ENCODE measurements at places on chromosomes 11 and 22.

GRCh38 chr11:1739576-1739975 is 10.8 kb downstream of the IFITM10 start:
- H3K27me3 ChIP-seq: no peaks in the 10 kb centered on the region
- H3K36me3 ChIP-seq: no peaks in the 10 kb centered on the region
- H3K27ac ChIP-seq: no peak overlapping the region

- H3K4me3 ChIP-seq: no peak overlapping the region
- no peaks in the 10 kb centered on the region for H3K36me3 ChIP-seq
- no peak overlapping the region for H3K27ac ChIP-seq
- H3K4me1 ChIP-seq: no peaks in the 10 kb centered on the region
Measured at GRCh38 chr11:68969386-68969785, 11.4 kb downstream of the MRGPRD start.

DNA sequence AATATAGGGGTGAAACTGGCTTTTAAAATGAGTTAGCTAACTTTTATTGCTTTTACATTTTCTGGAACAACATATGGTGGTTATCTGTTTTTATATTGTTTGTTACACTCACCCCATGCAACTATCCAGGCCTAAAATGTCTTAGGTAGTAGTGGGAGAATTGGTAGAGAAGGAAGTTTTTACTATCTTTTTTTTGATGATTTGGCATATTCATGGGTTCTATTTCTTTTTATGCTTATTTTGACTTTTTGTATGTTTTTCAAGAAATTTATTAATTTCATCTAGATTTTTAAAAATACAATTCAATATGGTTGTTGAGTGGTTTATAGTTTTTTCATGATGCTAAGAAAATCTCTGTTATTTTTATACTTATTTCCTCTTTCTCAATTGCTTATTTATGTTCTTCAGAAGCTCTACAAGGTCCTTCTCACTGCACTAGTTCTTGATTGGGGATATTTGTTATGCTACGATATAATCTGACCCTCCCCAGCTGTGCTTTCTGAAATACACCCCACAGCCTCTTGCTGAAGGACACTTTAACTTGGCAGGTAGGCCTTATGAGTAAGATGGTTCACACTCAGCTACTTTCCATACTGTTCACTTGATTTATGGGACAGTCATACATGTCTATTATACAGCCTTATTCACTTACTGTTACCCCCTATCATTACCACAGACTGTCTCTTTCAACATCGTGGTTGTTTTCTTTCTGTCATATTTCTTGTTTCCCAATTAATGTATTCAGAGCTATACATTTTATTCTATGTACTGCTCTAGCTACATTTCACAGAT is 431.2 kb downstream of the METTL15 start:
- DNase-seq: no peak
- H3K36me3 ChIP-seq: no peaks in the 10 kb centered on the region
- H3K27ac ChIP-seq: no peak overlapping the region
- no peaks in the 10 kb centered on the region for H3K4me1 ChIP-seq
- H3K27me3 ChIP-seq: no peaks in the 10 kb centered on the region
- H3K4me3 ChIP-seq: no peak overlapping the region

- H3K27ac ChIP-seq: no peak overlapping the region
- no peaks in the 10 kb centered on the region for H3K4me1 ChIP-seq
- DNase-seq: no peak
- H3K36me3 ChIP-seq: no peaks in the 10 kb centered on the region
Measured at GRCh38 chr11:18063125-18063524, 17.1 kb upstream of the TPH1 start.

DNA sequence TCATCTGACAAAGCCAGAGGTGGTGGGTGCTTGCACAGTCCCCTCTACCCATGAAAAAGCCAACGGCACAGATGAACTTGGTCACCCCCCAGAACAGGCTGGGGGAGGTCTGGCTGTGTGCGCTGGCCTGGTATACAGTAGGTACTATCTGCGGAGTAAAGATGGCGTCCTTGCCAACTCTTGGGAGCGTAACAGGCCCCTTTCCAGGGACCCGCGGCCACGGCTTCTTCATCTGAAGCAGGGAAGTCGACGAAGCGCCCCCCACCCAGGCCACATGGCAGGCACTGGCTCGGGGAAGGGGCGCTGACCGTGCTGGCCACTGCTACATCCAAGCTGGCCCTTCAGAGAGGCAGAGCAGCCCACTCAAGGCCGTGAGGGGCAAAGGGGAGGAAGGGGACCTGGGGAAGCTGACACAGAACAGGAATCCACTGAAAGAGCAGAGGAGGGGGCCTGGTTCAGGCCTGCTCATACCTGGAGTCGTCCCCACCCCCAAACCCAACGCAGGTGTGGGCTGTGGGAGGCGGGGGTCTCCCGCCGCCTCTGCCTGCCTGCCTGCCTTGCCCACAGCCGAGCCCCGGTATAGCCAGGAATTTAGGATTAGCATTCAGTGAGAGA is 75.7 kb downstream of the CELSR1 start:
- no peak overlapping the region for H3K4me3 ChIP-seq
- no peak for DNase-seq
- no peaks in the 10 kb centered on the region for H3K27me3 ChIP-seq
- no peaks in the 10 kb centered on the region for H3K4me1 ChIP-seq
- H3K36me3 ChIP-seq: no peaks in the 10 kb centered on the region

GRCh38 chr22:47783433-47784366 is 1021.2 kb downstream of the TBC1D22A start:
- DNase-seq: peak; percentile 69
- no peaks in the 10 kb centered on the region for H3K4me1 ChIP-seq
- no peaks in the 10 kb centered on the region for H3K27me3 ChIP-seq
- H3K4me3 ChIP-seq: no peak overlapping the region
- H3K27ac ChIP-seq: no peak overlapping the region

DNA sequence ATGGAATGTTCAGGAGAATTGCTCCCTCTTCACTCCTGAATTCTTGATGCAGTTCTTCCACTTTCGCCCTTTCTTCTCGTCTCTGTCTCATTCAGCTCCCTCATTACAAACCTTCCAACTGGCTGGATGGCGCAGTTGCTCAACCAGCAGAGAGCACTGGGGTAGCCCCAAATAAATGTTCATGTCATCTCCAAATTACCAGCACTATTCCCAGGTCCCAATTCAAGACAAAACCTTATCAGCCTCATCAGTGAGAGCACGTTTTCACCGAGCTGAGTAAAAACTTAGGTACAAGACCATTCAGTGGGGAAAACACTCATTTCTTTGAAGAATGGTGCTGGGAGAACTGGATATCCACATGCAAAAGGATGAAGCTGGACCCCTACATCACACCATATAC is 120.0 kb downstream of the MED15 start:
- H3K4me3 ChIP-seq: no peak overlapping the region
- H3K36me3 ChIP-seq: no peaks in the 10 kb centered on the region
- no peaks in the 10 kb centered on the region for H3K27me3 ChIP-seq

DNA sequence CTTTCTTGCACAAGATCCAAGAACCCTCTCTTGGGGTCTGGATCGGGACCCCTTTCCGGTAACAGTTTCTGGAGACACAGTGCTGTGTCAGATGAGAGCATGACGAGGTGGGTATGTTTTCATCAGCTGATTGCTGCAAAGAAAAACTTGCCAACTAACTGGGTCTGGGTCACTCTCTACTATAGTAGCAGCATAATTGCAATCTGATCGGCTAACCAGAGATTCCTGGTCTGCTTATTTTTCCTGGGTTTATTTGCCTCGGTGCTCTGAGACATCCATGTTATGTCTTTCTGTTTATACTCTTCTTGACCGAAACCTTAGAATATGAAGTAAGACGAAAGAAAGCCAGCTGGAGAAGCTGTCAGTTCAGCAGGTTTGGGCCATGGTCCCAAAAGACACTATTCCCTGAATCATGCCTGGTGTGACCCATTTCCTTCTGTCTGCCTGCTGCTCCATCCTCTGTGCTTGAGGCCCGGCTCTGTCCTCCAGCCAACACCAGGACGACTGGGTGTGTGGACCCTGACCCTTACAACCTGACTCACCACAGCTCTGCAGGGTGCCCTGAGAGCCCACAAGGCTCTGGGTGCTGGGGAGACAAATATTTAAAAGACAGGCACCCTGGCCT is 24.1 kb upstream of the CLMP start:
- H3K27me3 ChIP-seq: no peaks in the 10 kb centered on the region
- H3K4me1 ChIP-seq: no peaks in the 10 kb centered on the region
- no peak overlapping the region for H3K27ac ChIP-seq
- no peaks in the 10 kb centered on the region for H3K36me3 ChIP-seq

- H3K27me3 ChIP-seq: no peaks in the 10 kb centered on the region
- no peak overlapping the region for H3K27ac ChIP-seq
- no peak overlapping the region for H3K4me3 ChIP-seq
- H3K36me3 ChIP-seq: no peaks in the 10 kb centered on the region
- H3K4me1 ChIP-seq: no peaks in the 10 kb centered on the region
Measured at GRCh38 chr11:75654314-75654713, 14.5 kb downstream of the MAP6 start.

GRCh38 chr11:79330651-79331050 is 110.2 kb downstream of the TENM4 start:
- no peaks in the 10 kb centered on the region for H3K36me3 ChIP-seq
- H3K4me3 ChIP-seq: no peak overlapping the region
- DNase-seq: no peak
- no peaks in the 10 kb centered on the region for H3K4me1 ChIP-seq
- no peak overlapping the region for H3K27ac ChIP-seq

- no peak overlapping the region for H3K27ac ChIP-seq
- H3K4me3 ChIP-seq: no peak overlapping the region
- DNase-seq: no peak
- H3K27me3 ChIP-seq: no peaks in the 10 kb centered on the region
- no peaks in the 10 kb centered on the region for H3K4me1 ChIP-seq
Measured at GRCh38 chr11:12592283-12592682, 81.9 kb upstream of the TEAD1 start.

DNA sequence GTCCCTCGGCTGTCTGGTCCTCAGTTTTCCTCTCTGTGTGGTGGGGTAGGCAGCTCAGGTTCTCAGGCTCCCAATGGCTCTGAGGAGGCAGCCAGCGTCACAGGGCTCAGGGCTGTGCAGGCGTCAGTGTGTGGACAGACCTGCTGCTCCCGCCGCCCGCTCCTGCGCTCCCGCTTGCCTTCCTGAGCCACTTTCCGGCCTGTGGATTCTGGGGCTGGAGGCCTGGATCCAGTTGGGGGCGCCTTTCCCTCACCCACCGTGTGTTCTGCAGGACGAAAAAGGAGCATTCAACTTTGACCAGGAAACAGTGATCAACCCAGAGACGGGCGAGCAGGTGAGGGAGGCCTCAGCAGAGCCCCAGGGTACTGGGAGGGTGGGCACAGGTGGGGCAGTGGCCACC is 14.7 kb downstream of the DPP3 start:
- no peaks in the 10 kb centered on the region for H3K27me3 ChIP-seq
- no peaks in the 10 kb centered on the region for H3K4me1 ChIP-seq
- DNase-seq: no peak
- H3K36me3 ChIP-seq: no peaks in the 10 kb centered on the region
- H3K27ac ChIP-seq: no peak overlapping the region

DNA sequence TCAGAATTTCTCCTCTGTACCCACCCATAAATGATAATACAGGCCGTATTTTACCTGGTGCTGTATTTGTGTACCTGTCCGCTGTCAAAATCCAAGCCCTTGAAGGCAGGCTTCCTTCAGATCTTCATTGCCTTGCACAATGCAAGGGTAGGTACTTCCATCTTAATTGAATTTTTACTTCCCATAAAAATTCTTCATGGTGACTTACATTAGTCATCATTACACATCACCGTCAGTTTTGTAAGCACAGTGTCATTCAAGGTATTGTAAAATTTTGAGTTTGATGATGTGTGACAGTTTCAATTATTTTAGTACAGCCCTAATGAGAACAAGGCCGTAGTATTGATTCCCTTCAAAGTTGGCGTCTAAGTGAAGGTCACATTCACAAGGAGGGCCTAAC is 770 bp upstream of the TSG101 start:
- H3K4me3 ChIP-seq: peak overlapping the region; percentile 94
- H3K27ac ChIP-seq: peak overlapping the region; percentile 45
- no peak for DNase-seq
- no peaks in the 10 kb centered on the region for H3K27me3 ChIP-seq

- H3K4me3 ChIP-seq: no peak overlapping the region
- DNase-seq: peak; percentile 93
- peak overlapping the region; percentile 78 for H3K27ac ChIP-seq
- H3K27me3 ChIP-seq: no peaks in the 10 kb centered on the region
- H3K36me3 ChIP-seq: no peaks in the 10 kb centered on the region
Measured at GRCh38 chr22:27810609-27811151, 9.1 kb upstream of the MN1 start.

DNA sequence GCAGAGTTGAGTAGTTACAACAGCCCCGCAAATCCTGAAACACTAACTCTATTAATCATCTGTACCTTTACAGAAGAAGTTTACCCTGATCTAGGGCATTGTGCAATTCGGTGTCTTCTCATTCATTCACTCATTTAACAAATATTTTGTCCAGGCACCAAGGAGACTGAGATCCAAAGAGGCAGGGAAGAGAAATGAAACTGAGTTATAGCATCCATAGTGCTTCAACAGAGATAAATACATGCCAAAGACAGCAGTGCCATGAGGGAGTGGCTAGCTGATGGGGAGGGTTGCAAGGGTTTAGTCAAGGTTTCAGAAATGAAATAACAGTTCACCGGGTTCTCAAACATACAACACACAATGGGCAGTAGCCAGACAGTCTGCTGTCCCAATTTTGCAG is 40.2 kb upstream of the MTNR1B start:
- H3K36me3 ChIP-seq: no peaks in the 10 kb centered on the region
- H3K4me3 ChIP-seq: no peak overlapping the region
- no peak for DNase-seq
- H3K27ac ChIP-seq: no peak overlapping the region
- peaks cover 2% of the 10 kb centered on the region for H3K27me3 ChIP-seq

DNA sequence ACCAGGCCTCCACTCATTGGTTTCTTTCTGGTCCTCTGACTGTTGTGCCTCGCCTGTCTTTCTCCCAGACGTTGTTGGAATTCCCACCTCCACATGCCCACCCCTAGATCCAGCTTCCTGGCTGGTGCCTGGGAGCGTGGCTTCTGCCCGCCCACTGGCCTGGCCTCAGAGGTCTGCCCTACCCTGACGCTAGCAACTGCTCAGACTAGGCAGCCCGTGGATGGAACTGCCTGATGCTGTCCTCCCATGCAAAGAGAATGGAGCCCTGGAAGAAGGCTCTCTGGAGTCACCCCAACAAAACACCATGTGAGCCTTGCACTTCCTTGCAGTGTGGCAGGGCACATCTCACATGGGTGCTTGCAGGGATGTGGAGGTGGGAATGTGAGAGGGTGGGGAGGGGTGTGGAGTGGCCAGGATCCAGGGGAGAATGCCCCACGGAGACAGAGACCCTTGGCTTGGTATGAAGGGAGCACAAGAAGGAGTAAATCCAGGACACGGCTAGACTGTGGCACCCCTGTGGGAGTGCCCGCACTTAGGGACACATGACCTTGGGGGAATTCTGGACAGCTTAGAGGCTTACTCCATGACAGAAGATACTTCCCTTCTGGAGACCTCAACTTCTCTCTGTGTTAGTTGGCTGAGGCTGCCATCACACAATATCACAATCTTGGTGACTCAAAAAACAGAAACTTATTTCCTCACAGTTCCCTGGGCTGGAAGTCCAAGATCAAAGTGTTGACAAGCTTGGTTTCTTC is 22.5 kb upstream of the ADA2 start:
- no peaks in the 10 kb centered on the region for H3K4me1 ChIP-seq
- H3K4me3 ChIP-seq: no peak overlapping the region
- H3K27me3 ChIP-seq: no peaks in the 10 kb centered on the region
- H3K27ac ChIP-seq: no peak overlapping the region
- H3K36me3 ChIP-seq: no peaks in the 10 kb centered on the region
